ENCODE measurements at places on chromosomes 1 and 21.
A peak's percentile ranks its signal among the peaks of the same experiment; 100 is the strongest.

DNA sequence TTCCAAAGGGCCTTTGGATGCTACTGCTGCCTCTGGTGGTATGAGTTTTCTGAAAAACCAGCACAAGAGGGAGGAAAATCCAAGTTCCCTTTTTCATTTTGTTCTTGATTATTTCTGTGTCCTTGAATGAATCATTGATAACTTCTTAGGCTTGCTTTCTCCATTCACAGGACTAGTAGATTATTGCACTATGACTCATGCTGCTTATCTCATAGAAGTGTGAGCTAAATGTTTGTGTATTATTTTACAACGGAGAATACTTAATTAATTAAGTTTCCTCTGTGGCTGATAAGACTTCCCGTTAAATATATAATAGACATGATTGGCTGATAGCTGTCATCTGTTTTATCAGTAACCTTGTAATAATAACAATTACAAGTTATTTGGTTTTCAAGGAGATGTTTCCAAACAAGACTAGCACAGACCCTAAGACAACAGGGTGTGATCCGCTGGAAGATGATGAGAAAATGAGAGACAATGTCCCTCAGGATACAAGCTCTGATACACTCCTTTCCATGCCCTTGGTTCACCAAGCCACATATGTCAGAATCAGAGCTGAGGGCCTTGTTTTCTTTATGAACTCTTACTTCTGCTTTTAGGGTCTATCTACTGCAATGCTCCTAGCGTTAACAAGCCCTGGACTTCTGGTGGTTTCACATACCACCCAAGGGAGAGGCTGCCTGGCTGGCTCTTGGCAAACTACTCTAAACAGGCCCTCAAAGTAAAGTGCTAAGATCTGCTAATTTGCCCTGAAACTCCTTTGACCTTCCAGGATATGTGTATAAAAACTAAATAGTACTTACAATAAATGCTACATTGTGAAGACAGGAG is 1078.3 kb downstream of the TTLL7 start:
- DNase-seq = peak; percentile 7

GRCh38 chr1:187037973-187038553 is 209.3 kb downstream of the PLA2G4A start:
- DNase-seq = no peak

- DNase-seq = no peak
Measured at GRCh38 chr1:11441211-11441952, 37.6 kb upstream of the DISP3 start.

DNA sequence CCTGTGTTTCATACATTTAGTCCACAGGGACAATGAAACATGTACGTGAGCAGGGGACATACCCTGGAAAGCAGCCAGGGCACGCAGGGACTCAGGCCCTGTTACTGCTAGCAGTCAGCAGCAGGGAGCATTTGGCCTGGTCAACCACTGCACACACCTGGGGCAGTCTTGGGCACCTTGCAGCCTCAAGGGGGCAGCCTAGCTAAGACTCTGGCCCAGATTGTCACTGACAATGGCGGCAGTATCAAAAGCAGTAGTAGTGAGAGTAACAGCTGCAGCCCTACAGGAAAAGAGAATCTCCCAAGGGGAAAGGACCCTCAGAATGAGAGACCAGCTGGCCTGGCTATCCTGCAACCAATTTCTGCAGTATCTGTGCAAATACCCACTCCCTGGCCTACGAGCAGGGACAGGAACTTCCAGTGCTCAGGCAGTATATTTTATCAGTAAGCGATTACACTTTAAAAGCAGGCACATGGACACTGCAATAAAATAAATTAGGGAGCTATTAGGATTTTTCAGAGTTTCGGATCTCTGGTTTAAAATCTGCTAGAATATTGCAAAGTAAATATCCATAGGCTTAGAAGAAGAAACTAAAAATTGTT is 475.6 kb downstream of the LTN1 start:
- peak; percentile 79 for DNase-seq

- no peak for DNase-seq
Measured at GRCh38 chr1:178344513-178345091, 152.2 kb downstream of the CLEC20A start.

- no peak for DNase-seq
Measured at GRCh38 chr1:202694314-202694713, 15.9 kb downstream of the SYT2 start.

GRCh38 chr1:178408871-178409270 is 87.9 kb downstream of the CLEC20A start:
- DNase-seq = no peak

- no peak for DNase-seq
Measured at GRCh38 chr1:98176936-98177335, 256.1 kb upstream of the DPYD start.

DNA sequence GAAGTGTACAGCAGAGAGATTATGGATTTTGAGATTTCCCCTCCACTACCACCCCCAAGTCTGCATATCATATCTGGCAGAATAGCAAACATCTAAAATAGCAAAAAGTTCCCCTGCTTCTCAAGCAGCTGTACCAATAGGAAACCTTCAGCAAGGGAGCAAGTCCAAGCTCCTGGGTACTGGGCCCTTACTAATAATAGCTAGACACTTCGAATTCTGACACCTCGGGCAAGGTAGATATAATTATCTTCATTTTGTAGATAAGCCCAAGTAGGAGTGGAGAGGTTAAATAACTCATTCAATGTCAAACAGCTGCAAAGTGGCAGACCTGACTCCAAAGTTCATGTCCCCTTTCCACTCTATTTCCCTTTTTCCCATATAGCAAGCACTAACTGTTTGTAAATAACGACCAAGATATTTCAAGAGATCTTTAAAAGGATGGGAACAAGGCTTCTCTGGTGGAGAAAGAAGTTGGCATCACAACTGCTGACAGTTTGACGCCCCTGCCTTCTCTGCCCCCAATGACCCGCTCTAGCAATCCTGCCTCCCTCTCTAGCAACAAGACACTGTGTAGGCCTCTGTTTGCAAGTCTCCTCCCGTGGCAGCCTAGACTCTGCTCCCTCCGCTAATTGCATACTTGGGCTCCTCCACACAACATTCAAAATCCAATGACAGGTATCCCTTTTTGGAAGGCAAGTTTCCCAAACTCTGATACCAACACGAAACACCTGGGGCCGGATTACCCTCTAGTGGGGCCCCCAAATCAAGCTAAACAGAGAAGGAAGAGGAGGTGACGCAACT is 18.7 kb upstream of the ADAR start:
- DNase-seq = no peak

- no peak for DNase-seq
Measured at GRCh38 chr1:199877526-199878384, 149.8 kb upstream of the NR5A2 start.

DNA sequence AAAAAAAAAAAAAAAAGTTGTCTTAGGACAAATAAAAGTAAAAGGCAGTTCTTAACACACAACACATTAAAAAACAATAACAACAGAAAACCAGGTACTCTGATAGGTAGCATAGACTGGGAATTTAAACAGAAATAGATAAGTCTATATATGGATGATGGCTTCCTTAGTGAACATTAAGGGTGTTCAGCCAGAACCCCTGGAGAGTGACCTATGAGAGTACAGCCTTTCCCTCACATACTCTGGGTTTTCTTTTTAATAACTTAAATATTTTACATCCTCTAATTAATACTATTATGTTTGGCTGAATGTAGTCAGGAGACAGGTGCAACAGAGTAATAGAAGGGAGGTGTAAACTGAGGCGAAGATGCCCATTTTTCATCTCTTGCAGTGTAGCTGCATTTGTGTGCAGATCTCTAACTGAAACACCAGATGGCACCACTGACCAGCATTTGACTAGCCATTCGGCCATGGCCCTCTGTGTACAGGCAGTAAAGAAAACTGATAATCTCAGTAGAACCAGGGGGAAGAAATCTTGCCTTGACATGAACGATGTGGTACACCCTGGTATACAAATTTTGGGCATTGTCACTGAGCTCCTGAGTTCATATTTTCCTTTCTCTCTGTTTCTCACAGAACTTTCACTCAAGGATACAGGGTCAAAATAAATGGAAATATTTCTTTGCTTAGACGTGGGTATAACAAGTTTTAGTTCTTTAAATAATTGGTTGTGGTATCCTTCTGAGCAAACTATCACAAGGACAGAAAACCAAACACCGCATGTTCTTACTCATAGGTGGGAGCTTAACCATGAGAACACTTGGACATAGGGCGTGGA is 7.6 kb downstream of the TTF2 start:
- peak; percentile 21 for DNase-seq

GRCh38 chr1:38433084-38433722 is 386.6 kb upstream of the POU3F1 start:
- no peak for DNase-seq

GRCh38 chr1:219227360-219228057 is 53.8 kb downstream of the LYPLAL1 start:
- DNase-seq = no peak
